CD4-positive, alpha-beta T cell treated with Interferon gamma for 1 hour (primary cell): ENCODE measurements at places on chromosomes 2 and 18.

- DNase-seq, result peak; percentile 69
Measured at GRCh38 chr2:8576525-8577167, 105.2 kb upstream of the ID2 start.

DNA sequence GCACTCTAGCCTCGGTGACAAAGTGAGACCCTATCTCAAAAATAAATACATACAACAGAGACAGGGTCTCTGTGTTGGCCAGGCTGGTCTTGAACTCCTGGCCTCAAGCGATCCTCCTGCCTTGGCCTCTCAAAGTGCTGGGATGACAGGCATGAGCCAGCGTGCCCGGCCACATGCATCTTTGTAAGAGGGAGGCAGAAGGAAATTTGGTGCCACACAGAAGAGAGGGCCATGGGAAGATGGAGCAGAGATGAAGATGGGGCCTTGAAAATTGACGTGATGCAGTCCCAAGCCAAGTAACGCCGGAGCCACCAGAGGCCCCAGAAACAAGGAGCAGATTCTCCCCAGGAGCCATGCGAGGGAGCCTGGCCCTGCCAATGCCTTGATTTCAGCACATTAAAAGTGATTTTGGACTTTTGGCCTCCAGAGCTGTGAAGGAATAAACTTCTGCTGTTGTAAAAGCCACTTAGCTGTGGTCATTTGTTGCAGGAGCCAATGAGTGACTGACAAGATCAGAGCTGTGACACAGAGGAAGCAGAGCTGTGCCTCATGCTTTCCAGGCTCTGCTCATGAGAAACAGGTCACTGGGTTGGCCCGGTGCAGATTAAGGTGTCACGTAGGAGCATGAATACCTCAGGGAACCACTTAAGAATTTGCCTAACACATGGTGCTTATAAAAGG, 2.7 kb upstream of the SLC66A2 start:
- DNase-seq, result no peak

- no peak for DNase-seq
Measured at GRCh38 chr18:37486848-37487247, 78.8 kb downstream of the CELF4 start.

DNA sequence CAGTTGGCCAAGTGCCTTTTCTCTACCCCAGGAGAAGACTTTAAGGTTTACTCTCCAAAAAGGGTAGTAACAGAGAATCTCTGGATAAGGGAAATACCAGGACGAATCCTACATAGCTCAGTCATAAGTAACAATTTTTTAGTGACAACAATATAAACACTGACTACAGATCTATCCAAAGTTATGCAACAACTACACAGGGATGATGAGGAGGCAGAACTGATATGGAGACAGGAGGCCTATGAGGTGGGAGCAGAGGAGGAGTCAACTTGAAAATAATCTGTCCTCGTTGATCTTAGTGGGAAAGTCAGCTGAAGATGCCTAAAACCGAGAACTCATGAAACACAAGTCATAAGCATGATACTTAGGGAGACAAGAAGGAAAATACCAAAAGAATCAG, 40.2 kb downstream of the SLC35F5 start:
- no peak for DNase-seq

DNA sequence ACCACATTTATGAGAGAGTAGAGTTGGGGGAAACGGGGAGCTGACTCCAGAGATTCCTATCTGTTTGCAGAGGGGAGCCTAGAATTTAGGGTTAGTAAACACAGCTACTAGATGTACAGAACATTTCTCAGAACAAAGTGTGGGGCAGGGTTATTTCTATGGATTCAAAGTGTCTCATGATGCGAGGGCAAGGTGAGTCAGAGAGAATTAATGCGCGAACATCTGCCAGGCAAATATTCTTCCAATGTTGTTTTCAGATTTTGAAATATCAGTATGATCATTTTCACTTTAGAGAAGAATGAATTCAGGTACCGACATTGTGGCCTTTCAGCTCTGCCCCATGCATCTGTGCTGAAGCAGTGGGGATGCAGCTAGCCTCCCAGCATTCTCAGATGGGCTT, 2.0 kb upstream of the DSEL start:
- no peak for DNase-seq

DNA sequence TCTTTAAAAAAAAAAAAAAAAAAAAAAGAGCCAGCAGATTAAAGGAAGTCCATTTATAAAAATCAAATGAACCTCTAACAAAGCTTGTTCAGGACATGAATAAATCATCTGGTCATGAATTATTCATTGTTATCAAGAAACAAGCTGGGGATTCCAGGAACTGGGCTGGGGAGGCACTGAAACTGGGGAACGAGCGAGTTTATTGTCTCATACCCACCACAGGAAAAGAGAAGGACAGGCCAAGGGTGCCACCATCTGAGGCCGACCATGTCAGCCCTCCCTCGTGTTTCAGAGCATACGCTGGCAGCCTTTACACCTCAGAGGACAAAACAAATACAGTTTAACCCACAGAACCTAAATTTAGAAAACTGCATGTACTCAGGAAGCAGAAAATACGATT, 164.2 kb downstream of the VWC2L start:
- no peak for DNase-seq

DNA sequence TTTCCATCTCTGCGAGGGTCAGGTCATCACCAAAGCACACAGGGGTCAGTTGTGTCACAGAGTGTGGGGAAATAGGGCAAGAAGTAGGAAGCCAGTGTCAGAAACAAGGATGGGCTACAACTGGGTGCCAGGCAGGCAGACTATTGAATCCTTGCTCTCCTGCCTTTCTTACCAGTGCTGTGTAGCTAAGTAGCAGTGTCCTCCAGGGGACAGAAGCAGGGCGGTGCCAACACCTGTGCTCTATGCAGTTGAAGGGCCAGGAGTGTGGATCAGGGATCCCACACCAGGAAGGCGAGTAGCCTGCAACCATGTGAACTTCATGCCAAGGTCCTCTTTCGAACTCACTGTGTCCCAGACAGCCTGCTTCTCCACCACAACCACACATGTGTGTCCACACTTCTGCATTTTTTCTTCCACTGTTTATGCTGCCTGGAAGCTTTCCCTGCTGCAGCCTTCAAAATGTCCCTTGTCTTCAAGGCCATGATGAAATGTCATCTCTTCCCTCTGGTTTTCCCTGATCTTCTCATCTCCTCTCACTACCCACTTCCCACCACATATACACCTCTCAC, 25.4 kb upstream of the REG3G start:
- no peak for DNase-seq

GRCh38 chr2:202592566-202592965, 42.2 kb upstream of the FAM117B start:
- DNase-seq, result no peak

GRCh38 chr2:232321817-232322559, 56.6 kb upstream of the ALPP start:
- no peak for DNase-seq

GRCh38 chr2:70746094-70746974, 21.7 kb downstream of the ADD2 start:
- DNase-seq, result no peak

DNA sequence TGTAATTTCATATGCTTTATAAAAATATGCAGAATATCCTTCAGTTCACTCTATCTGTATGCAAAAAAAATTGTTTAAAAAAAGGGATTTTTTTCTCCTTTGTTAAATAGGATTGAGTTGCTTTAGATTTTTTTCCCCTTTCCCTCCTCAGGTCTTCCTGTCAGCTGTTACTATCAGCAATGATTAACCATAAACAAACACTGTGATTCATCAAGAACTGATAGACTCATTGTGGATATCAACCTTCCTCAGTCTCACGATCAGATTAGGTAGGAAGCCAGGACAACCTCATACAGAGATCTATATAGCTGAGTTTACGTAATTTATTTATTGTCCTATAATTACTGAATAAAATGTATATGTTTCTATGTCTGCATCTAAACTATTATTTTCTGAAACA, 2136.2 kb upstream of the CELF4 start:
- DNase-seq, result no peak

DNA sequence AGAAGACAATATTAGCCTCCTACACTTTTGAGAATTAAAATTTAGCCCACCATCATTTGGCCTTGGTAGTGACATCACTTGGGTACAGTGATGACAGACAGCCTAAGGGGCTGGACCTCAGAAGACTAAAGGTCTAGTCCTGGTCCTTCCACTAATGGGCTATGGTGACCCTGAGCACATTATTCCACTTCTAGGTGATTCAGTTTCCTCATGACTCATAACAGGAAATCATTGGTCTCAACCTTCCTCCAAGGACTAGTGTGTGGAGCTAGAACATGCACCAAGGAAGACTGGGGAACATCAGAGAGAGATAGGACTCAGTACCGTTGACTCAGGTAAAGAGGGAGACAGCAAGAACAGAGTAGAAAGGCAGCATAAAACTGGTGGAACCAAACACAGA, 64.0 kb downstream of the TFCP2L1 start:
- no peak for DNase-seq

DNA sequence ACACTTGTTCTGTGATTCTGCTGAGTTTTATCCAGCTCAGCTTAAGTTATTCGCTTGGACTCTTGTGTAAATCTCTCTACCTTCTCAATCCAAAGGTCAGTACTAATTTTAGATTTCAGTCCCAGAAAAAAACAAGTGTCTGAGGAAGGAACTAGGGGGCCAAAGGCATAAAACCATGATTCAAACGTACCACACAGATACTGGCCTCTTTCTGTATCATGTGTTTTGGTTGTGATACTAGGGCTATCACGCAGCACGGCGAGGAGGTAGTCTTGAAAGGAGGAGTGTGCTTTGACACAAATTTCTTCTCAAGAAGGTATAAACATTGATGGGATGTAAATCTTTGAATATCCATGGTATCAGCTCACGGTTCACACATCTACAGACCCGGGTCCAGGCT, 8.3 kb downstream of the SERPINE2 start:
- DNase-seq, result no peak

DNA sequence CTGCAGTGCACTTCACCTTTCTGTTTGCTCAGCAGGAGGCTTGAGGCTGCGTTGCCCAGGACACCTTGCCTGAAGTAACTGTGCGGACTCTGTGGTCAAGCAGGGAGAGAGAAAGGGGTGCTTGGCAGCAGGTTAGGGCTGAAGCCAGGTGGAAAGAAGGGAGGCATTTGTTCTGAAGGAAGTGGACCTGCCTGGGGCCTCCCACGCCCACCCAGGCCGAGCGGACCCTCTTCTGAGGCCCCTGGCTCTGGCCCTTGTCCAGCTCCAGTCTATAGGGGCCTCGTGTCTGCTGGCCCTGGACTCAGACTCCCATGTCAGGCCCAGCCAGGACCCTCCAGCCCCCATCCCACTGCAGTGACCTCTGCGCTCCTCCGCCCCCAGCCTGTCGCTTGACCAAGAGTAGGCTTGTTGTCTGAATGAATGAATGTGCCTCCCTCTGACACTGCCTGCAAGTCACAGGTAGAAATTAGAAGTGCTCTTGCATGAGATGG, 2.5 kb downstream of the SNED1 start:
- no peak for DNase-seq

DNA sequence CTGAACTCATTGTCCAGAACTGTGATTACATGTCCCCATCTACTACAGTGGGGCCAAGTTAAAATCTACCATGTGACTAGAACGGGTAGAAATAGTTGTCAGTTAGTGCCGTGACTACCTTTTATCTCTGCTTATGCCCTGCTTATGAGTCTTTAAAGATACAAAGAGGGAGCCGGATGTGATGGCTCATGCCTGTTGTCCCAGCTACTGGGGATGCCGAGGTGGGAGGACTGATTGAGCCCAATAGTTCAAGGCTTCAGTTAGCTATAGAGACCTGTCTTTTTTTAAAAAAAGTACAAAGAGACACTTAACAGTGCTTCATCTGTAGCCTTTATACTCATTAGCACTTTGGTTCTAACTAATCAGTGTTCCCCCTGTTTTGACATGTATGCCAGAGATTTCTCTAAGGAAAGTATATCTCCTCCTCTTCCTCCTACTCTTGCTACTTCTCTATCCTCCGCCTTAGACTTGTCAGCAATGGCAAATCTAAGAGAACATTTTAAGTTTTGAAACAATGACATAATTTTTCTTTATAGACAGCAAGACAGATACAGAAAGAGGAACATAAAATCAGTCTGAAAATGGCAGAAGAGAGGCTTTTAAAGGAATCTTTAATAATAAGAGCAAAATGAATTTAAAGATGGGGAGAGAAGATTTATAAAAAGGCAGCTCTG, 45.0 kb downstream of the NBEAL1 start:
- DNase-seq, result no peak

DNA sequence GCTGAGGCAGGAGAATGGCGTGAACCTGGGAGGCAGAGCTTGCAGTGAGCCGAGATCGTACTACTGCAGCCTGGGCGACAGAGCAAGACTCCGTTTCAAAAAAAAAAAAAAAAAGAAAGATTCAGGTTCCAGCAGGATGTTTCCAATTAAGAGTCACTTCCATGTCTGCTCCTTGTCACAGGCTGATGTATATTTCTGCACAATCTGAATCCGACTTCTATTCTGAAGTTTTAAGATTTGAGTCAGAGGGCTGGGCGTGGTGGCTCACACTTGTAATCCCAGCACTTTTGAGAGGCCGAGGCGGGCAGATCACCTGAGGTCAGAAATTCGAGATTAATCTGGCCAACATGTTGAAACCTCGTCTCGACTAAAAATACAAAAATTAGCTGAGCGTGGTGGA, 24.7 kb downstream of the SNRPD1 start:
- DNase-seq, result no peak

DNA sequence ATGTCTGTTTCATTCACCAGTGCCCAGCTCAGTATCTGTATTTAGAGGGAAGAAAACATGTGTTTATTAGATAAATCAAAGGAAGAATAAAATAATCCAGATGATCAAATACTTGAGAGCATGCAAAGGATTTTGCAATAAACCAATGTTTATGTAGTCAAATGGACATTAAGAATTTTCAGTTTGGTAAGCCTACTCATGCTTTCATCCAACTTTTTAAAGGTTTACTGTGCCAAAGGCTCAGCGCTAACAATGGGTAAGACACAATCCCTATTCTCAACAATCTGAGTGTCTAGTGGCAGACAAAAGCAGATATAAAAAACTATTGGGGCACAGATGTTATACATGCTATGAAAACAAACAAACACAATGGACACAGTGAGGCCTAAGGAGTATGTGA, 26.3 kb downstream of the GRB14 start:
- DNase-seq, result no peak

DNA sequence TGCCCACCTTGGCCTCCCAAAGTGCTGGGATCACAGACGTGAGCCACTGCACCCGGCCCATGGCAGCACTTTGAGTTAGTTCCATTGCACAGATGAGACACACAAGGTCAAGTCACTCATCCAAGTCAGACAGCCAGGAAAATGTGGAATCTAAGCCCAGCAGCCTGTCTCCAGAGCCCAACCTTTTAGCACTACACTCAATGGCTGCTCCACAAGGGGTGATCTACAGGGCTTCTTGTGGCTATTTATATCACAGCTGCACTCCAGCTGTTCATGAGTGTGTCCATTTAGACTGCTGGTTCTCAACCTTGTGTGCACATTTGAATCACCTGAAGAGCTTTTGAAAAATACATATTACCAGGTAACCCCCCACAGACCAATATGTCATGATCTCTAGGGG, 72.9 kb upstream of the RPL31 start:
- no peak for DNase-seq

GRCh38 chr2:38690499-38691420, 24.8 kb downstream of the GALM start:
- DNase-seq, result no peak

DNA sequence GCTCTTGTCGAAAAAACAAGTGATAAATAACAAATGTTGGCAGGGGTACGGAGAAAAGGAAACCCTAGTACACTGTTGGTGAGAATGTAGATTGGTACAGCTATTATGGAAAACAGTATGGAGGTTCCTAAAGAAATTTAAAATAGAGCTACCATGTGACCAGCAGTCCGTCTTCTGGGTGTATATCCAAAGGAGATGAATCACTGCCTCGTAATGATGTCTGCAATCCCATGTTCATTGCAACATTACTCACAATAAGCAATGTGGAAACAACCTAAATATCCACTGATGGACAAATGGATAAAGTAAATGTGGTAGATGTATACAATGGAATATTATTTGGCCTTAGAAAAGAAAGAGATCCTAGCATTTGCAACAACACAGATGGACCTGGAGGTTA, 50.6 kb downstream of the SLC16A14 start:
- no peak for DNase-seq
